Activated CD4-positive, alpha-beta memory T cell treated with anti-CD3 and anti-CD28 coated beads for 36 hours (primary cell): ENCODE measurements at places on chromosomes 16 and 17. TPM values are rescaled to one million over a fixed set of nuclear protein-coding genes. Genes with fewer than 3 reads are reported as not detected.

GRCh38 chr17:4632581-4632920, 8.9 kb downstream of the ALOX15 start:
- DNase-seq: no peak
- H3K27me3 ChIP-seq: peaks cover 35% of the 10 kb centered on the region
- no peak overlapping the region for H3K4me3 ChIP-seq
- no peak overlapping the region for H3K27ac ChIP-seq
- H3K36me3 ChIP-seq: no peaks in the 10 kb centered on the region
- peaks cover 9% of the 10 kb centered on the region for H3K4me1 ChIP-seq

- peak overlapping the region; percentile 49 for H3K27ac ChIP-seq
- H3K4me1 ChIP-seq: peaks cover 47% of the 10 kb centered on the region
- H3K4me3 ChIP-seq: peak overlapping the region; percentile 30
- DNase-seq: no peak
These were observed 4.3 kb downstream of the C16orf87 start for GRCh38 chr16:46826631-46827030.

DNA sequence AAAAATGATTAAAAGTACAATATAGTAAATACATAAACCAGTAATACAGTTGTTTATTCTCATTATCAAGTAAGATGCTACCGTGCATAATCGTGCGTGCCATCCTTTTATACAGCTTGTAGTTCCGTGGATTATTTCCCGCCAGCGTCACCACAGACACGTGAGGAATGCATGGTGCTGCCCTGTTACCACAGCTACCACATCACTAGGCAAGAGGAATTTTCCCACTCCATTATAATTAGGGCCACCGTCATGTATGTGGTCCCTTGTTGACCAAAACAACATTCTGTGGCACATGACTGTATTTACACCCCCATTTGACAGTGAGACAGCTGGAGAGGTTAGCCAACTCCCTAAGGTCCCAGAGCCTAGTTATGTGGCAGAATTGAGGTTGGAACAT, 30.5 kb upstream of the LGALS9 start:
- peaks cover 33% of the 10 kb centered on the region for H3K36me3 ChIP-seq
- no peak for DNase-seq
- no peak overlapping the region for H3K4me3 ChIP-seq
- peak overlapping the region; percentile 11 for H3K27ac ChIP-seq

GRCh38 chr17:58019039-58019438, 12.0 kb upstream of the SRSF1 start:
- H3K4me1 ChIP-seq: no peaks in the 10 kb centered on the region
- peaks cover 4% of the 10 kb centered on the region for H3K27me3 ChIP-seq
- H3K27ac ChIP-seq: no peak overlapping the region

GRCh38 chr16:3022208-3022683, 1.5 kb downstream of the HCFC1R1 start:
- peaks cover 47% of the 10 kb centered on the region for H3K4me1 ChIP-seq
- peaks cover 10% of the 10 kb centered on the region for H3K36me3 ChIP-seq
- H3K4me3 ChIP-seq: peak overlapping the region; percentile 91
- H3K27ac ChIP-seq: peak overlapping the region; percentile 96
- H3K27me3 ChIP-seq: no peaks in the 10 kb centered on the region

GRCh38 chr16:81311762-81312161, 3.0 kb upstream of the GAN start:
- no peak overlapping the region for H3K4me3 ChIP-seq
- H3K27me3 ChIP-seq: no peaks in the 10 kb centered on the region
- peaks cover 64% of the 10 kb centered on the region for H3K4me1 ChIP-seq
- H3K36me3 ChIP-seq: peaks cover 3% of the 10 kb centered on the region
- DNase-seq: no peak

- H3K27ac ChIP-seq: no peak overlapping the region
- H3K4me3 ChIP-seq: no peak overlapping the region
- peaks cover 2% of the 10 kb centered on the region for H3K36me3 ChIP-seq
- DNase-seq: no peak
These were observed 173.3 kb downstream of the PRKCB start for GRCh38 chr16:24009098-24009497.

GRCh38 chr17:28547623-28548416, 4.6 kb downstream of the UNC119 start:
- no peaks in the 10 kb centered on the region for H3K27me3 ChIP-seq
- H3K4me1 ChIP-seq: peaks cover 45% of the 10 kb centered on the region
- H3K27ac ChIP-seq: peak overlapping the region; percentile 90
- peaks cover 2% of the 10 kb centered on the region for H3K36me3 ChIP-seq
- peak; percentile 86 for DNase-seq

- no peak overlapping the region for H3K27ac ChIP-seq
- DNase-seq: no peak
- peaks cover 41% of the 10 kb centered on the region for H3K36me3 ChIP-seq
- H3K4me1 ChIP-seq: no peaks in the 10 kb centered on the region
- H3K27me3 ChIP-seq: no peaks in the 10 kb centered on the region
- H3K4me3 ChIP-seq: no peak overlapping the region
These were observed 9.5 kb downstream of the PROCA1 start for GRCh38 chr17:28702026-28702751.

DNA sequence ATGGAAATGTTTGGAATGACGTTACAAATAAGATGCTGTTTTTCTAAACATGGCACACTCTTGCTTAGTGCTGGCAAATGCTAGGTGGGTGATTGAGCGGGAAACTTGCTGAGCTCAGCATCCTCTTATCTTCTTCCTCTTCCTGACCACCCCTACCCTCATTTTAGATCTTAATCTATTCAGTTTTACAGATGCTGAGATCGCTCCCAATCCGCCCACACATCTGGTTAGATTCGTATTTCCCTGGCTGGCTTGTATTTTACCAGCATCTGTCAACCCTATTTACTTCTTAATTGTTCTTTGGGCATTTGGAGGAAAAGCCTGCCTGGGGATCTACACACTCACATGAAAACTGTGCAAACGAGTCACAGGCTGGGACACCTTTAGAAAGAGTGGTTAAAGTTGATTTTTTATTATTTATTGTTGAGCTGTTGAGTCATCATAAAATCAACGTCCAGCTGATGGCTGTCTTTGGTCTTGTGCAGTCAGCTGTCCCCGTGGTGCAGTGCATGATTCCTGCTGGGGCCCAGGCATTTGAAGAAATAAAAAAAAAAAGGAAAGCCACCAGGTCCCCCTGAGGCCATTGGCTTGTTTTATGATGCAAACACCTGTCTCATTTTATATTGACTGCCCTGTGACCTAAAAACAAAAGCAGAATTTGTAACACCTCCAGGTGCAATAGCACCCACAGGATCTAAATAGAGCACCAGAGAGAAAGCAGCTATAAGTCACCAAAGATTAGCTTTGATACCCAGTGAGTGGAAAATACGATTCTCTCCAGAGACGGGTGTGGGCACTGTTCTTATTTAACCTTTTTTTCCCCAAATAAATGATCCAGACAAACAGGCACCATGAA, 258.6 kb downstream of the HS3ST3B1 start:
- DNase-seq: no peak
- peaks cover 10% of the 10 kb centered on the region for H3K4me1 ChIP-seq
- peaks cover 2% of the 10 kb centered on the region for H3K27me3 ChIP-seq
- H3K4me3 ChIP-seq: no peak overlapping the region

GRCh38 chr16:12688951-12689850, 114.5 kb downstream of the CPPED1 start:
- H3K4me1 ChIP-seq: peaks cover 4% of the 10 kb centered on the region
- peaks cover 5% of the 10 kb centered on the region for H3K36me3 ChIP-seq
- no peak overlapping the region for H3K27ac ChIP-seq
- H3K27me3 ChIP-seq: no peaks in the 10 kb centered on the region
- H3K4me3 ChIP-seq: no peak overlapping the region

DNA sequence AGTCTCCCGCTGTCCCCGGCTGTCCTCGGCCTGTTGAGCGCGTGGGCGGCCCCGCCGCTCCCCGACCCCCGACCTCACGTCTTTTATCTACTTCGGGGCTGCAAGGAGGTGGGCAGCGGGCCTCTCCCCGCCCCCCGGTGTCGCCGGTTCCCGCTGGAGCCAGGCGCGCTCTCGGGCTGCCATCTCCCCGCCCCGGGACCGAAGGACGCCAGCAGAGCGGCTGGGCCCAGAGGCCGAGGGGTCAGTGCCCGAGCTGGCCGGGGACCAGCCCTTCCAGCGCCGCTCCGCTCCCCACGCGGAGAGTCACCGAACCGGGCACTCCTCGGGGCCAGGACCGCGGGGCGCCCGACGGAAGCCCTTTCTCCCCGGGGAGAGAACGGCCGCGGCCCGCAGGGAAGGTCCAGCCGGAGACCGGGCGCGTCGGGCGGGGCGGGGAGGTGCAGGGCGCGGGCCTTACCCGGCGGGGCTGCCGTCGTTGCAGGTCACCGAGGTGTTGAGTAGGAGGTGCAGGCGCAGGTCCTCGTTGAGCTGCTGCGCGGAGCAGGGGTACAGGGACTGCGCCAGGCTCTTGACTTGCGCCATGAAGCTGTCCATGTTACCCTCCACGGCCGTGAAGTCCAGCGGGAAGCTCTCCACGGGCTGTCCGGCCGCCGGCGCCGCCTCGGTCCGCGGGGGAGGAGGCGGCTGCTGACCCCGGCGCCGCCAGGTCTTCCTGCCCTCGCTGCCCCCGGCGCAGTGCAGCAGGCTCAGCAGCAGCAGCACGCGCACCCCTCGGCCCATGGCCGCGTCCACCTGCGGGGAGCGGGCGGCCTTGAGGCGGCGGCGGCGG, 643 bp downstream of the NOTUM start:
- no peak overlapping the region for H3K27ac ChIP-seq
- peaks cover 2% of the 10 kb centered on the region for H3K4me1 ChIP-seq
- H3K27me3 ChIP-seq: peaks cover 19% of the 10 kb centered on the region
- no peak for DNase-seq
- H3K4me3 ChIP-seq: no peak overlapping the region

GRCh38 chr17:10380631-10381408, 8.0 kb upstream of the MYH13 start:
- H3K27ac ChIP-seq: no peak overlapping the region
- H3K36me3 ChIP-seq: no peaks in the 10 kb centered on the region
- H3K4me1 ChIP-seq: no peaks in the 10 kb centered on the region
- DNase-seq: no peak
- H3K27me3 ChIP-seq: peaks cover 4% of the 10 kb centered on the region

DNA sequence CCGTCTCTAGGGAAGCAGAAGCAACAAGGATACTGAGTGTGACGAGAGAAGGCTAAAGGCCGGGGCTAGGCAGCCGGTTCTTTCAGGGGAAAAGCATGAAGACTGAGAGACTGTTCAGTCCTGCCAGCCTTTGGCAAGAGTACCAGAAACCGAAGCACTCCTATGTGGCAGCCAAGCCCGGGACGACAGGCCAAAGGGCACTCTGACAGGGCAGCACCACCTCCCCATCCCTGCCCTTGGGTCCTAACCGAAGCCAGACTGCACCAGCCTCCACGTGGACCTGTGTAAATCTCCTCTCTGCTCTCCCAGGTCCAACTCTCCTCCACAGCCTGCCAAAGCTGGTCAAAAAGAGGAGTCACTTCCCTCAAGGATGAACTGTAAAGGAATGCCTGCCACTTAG, 23.5 kb upstream of the ALOX15 start:
- no peak overlapping the region for H3K4me3 ChIP-seq
- H3K27me3 ChIP-seq: no peaks in the 10 kb centered on the region

DNA sequence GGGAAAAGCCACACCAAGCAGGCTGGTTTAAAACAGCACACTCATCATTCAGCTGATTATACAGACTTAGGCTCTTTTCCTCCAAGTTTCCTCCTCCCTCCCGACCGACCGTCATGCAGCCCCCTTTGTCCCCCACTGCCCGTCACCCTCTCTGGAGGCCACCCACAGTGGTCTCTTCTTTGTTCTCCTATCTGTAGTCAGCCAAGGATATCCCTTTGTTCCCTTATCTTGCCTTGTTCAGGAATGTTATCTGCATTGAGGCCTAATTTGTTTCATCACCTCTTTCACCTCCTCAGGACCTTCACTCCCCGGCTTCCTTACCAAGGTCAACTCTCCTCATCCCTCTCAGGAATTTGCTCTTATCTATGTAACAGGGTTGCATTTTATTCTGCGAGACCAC, 186.4 kb upstream of the CDH13 start:
- no peak overlapping the region for H3K4me3 ChIP-seq
- no peaks in the 10 kb centered on the region for H3K4me1 ChIP-seq
- H3K27me3 ChIP-seq: peaks cover 5% of the 10 kb centered on the region
- H3K36me3 ChIP-seq: no peaks in the 10 kb centered on the region

GRCh38 chr16:75237398-75238131, 13.9 kb downstream of the BCAR1 start:
- H3K4me1 ChIP-seq: peaks cover 2% of the 10 kb centered on the region
- H3K4me3 ChIP-seq: no peak overlapping the region
- H3K36me3 ChIP-seq: no peaks in the 10 kb centered on the region
- H3K27me3 ChIP-seq: no peaks in the 10 kb centered on the region
- no peak overlapping the region for H3K27ac ChIP-seq

GRCh38 chr17:34301986-34302385, 16.4 kb downstream of the CCL11 start:
- no peak for DNase-seq
- H3K4me3 ChIP-seq: no peak overlapping the region
- no peaks in the 10 kb centered on the region for H3K36me3 ChIP-seq

- H3K36me3 ChIP-seq: no peaks in the 10 kb centered on the region
- no peak for DNase-seq
- no peak overlapping the region for H3K27ac ChIP-seq
- H3K4me3 ChIP-seq: no peak overlapping the region
These were observed 43.9 kb downstream of the TRARG1 start for GRCh38 chr17:1323336-1323735.

GRCh38 chr17:67747681-67748235, 30.0 kb downstream of the NOL11 start:
- no peak overlapping the region for H3K4me3 ChIP-seq
- peaks cover 39% of the 10 kb centered on the region for H3K36me3 ChIP-seq
- H3K4me1 ChIP-seq: no peaks in the 10 kb centered on the region
- H3K27me3 ChIP-seq: no peaks in the 10 kb centered on the region
- no peak overlapping the region for H3K27ac ChIP-seq
- DNase-seq: no peak

- no peak for DNase-seq
- H3K27me3 ChIP-seq: no peaks in the 10 kb centered on the region
- no peak overlapping the region for H3K27ac ChIP-seq
- H3K36me3 ChIP-seq: no peaks in the 10 kb centered on the region
These were observed 7.4 kb upstream of the SLC16A3 start for GRCh38 chr17:82221341-82221902.

DNA sequence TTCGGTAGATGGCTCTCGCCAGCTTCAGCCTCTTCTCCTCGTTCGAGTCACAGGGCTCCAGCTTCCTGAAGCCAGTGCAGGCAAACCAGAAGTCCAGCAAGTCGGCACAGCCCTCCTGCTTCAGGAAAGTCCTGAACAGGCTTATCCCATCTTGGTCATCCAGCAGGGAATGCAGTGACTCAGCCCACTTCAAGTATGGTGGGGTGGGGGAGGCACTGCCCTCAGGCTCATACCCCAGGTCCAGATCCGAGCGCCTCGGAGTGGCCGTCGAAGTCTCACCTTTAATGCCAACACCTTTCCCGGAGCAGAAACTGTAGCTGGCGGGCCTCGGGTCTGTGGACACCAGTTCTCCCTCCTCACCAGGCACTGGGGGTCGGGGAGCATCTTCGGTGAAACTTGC, 5.9 kb downstream of the AXIN1 start:
- H3K27me3 ChIP-seq: no peaks in the 10 kb centered on the region
- no peak overlapping the region for H3K27ac ChIP-seq
- peaks cover 37% of the 10 kb centered on the region for H3K36me3 ChIP-seq

CNGB1 gene
- total RNA-seq: not detected

ZG16B gene
- total RNA-seq: 3.0 TPM

TRPV2 gene
- 46.0 TPM for total RNA-seq

USP43 gene
- 0.34 TPM for total RNA-seq

KRTAP4-12 gene
- total RNA-seq: not detected

PRM1 gene
- total RNA-seq: not detected

ZG16 gene
- not detected for total RNA-seq

NGFR gene
- 0.17 TPM for total RNA-seq

FTO gene
- total RNA-seq: 53.1 TPM

CCL3 gene
- total RNA-seq: 989 TPM

PLK1 gene
- total RNA-seq: 81.6 TPM

SMG6 gene
- total RNA-seq: 17.2 TPM

EVI2B gene
- total RNA-seq: 14.1 TPM

CRHR1 gene
- not detected for total RNA-seq

BCL7C gene
- 25.6 TPM for total RNA-seq

TEX14 gene
- total RNA-seq: 0.14 TPM
